Stimulated activated naive CD4-positive, alpha-beta T cell treated with Interleukin-2 at 50 U/mL for 16 hours (primary cell): ENCODE measurements at places on chromosomes 1 and 21.

GRCh38 chr21:44405948-44406872, 49.1 kb upstream of the LRRC3 start:
- no peak for DNase-seq

GRCh38 chr1:178540204-178540603, 27.3 kb downstream of the TEX35 start:
- no peak for DNase-seq

- DNase-seq = no peak
Measured at GRCh38 chr1:160656737-160657136, 9.9 kb upstream of the SLAMF1 start.

- no peak for DNase-seq
Measured at GRCh38 chr1:228555074-228555994, 68.2 kb downstream of the RNF187 start.

DNA sequence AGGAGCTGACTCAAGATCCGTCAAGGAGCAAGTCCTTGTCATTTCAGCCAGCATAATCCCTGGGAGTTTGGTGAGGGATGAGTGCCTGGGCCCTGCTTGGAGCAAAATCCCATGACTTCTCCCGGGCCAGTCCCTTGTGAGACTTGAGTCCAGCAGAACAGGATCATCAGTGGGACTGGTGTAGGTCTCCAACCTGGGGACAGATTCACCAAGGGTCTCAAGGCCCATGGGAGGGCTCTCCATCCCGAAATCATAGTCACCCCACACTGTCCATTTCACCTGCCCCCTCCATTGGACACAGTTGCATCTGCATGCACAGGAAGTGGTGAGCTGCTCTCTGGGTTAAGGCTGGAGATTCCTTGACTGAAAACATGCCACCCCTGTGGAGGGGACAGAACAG, 178.2 kb downstream of the FOXD2 start:
- DNase-seq = no peak

DNA sequence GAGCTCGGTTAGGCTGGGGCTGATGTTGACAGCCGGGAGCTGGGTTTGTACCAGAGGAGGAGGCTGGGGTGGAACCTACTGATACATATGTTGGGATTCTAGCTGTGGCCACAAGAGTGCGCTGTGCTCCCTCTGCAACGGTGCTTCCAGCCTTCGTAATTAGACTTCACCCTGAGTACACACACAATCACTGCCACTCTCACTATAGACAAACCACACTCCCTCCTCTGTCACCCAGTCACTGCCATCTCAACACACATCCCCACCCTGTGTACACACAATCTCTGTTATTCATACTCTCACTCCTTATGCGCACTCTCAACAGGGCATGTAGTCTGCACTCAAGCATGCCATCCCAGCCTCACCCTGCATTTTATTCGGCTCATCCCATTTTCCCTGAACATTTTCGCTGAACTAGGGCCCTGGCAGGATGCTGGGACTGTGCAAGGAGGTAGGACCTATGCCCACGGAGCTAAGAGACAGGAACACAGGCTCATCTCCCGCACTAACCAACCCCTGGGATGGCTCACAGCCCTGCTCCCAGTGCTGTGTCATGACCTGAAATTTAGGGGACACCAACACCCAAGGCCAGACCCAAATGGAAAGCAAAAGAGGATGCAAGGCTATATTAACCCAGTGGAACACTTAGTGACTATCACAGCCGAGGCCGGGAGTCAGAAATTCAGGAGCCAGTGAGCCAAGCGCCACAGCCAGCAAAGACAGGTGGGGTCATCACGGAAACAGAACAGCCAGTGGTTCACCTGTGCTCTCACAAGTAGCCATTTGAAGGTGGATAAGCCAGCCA, 5.7 kb downstream of the GJB3 start:
- peak; percentile 23 for DNase-seq

DNA sequence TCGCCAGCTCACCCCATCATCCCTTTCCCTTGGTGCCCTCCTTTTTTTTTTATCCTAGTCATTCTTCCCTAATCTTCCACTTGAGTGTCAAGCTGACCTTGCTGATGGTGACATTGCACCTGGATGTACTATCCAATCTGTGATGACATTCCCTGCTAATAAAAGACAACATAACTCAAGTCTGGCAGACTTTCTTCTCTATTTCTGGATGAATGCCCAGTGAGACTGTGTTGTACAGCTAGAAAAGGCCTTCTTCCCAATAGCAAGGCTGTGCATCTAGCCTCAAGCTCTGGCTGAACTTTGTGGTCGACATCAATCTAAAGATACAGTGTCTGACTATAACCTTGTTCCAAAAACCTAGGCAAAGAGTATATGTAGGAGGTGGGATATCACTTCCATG, 6.4 kb downstream of the IL24 start:
- no peak for DNase-seq

GRCh38 chr1:38029685-38030511, 16.7 kb downstream of the POU3F1 start:
- peak; percentile 81 for DNase-seq

- no peak for DNase-seq
Measured at GRCh38 chr1:201968202-201968925, 13.1 kb downstream of the TIMM17A start.

GRCh38 chr1:89939059-89939570, 55.8 kb upstream of the ZNF326 start:
- DNase-seq = no peak

DNA sequence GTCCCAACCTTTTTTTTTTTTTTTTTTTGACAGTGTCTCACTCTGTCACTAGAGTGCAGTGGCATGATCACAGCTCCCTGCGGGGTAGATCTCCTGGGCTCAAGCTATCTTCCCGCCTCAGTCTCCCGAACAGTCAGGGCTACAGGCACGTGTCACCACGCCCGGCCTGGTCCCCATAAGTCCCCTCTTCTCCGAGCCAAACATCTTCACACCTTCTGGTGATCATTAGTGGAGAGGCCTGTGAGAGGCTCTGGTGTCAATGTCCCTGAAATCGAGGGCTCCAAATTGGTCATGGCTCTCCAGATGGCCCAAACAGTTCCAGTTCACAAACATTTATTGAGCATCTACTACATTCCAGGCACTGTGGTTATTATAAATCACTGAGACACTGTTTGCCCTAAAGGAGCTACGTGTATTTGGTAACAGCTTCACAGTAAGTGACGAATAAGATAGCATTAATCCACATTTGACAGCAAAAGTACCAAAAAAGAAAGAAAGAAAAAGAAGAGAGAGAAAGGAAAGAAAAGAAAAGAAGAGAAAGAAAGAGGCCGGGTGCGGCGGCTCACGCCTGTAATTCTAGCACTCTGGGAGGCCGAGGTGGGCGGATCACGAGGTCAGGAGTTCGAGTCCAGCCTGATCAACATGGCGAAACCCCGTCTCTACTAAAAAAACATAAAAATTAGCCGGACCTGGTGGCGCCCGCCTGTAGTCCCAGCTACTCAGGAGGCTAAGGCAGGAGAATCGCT, 867 bp upstream of the TIMM17A start:
- no peak for DNase-seq

- no peak for DNase-seq
Measured at GRCh38 chr21:18026359-18026758, 207.2 kb upstream of the C21orf91 start.

GRCh38 chr1:206039046-206039973, 13.7 kb upstream of the RHEX start:
- no peak for DNase-seq
